Fibroblast of skin of right biceps (primary cell): ENCODE measurements at places on chromosomes 7 and 10.

DNA sequence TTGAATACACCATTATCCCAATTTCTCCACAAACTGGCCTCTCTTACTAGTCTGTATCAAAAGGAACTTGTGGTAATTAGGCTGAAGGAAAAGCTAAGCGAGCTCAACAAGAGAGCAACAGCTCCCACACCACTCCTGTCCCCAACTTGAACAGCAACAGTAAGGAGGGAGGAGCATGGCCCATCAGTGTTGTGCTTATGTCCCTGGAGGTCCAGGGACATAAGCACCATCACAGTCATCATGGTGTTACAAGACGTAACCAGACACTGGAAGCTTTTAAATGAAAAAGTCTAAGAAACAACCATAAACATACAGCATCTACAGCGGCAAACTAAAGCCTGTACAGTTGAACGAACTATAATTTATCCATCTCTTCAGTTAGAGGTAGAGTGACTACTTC lies 989 bp downstream of the ERLIN1 start:
- DNase-seq, result peak; percentile 11

DNA sequence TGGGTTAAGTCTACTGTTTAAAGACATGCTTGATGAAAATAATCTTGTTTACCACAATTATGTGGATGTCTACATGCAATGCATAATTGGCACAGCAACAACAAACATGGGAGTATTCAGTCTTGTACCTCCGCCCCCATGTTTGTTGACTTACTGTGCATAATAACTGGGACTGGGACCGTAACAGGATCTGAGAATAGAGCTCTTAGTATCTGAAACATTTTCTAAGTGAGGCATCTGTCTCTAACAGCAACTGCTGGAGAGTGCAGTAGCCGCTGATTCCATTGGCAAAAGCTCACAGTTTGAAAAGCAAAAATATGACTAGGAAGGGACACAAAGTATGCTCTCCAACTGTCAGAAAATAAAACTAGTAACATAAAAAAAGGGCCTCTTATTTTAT lies 61.6 kb downstream of the ENO4 start:
- DNase-seq, result no peak

DNA sequence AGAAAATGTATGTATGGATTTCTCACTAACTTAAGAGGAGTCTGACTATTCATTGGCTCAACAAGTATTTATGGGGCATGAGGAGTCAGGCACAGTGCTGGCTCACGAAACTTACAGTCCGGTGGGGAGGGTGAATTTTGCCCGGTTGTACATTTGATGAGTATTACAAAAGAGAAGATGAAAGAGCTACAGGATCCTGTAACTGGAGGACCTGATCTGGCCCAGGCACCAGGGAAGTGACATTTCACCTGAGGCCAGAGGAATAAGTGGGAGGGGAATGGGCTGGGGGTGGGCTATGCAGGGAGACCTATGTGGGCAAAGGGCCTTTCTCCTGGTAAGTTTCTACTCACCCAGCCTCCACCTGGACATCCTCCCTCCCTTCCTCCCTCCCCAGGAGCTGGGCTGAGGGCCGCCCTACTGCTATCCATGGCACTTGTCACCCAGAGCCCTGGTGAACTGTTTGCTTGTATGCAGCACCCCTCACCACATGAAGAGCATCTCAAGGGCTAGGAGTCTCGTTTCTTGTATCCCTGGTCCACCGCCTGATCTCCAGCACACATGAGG lies 101.1 kb upstream of the ZNF438 start:
- DNase-seq, result no peak

- no peak for DNase-seq
Measured at GRCh38 chr10:76310588-76311080, 879.2 kb downstream of the LRMDA start.

- no peak for DNase-seq
Measured at GRCh38 chr7:91346426-91346825, 82.2 kb downstream of the FZD1 start.

- DNase-seq, result peak; percentile 28
Measured at GRCh38 chr10:117137031-117137910, 799 bp downstream of the VAX1 start.

DNA sequence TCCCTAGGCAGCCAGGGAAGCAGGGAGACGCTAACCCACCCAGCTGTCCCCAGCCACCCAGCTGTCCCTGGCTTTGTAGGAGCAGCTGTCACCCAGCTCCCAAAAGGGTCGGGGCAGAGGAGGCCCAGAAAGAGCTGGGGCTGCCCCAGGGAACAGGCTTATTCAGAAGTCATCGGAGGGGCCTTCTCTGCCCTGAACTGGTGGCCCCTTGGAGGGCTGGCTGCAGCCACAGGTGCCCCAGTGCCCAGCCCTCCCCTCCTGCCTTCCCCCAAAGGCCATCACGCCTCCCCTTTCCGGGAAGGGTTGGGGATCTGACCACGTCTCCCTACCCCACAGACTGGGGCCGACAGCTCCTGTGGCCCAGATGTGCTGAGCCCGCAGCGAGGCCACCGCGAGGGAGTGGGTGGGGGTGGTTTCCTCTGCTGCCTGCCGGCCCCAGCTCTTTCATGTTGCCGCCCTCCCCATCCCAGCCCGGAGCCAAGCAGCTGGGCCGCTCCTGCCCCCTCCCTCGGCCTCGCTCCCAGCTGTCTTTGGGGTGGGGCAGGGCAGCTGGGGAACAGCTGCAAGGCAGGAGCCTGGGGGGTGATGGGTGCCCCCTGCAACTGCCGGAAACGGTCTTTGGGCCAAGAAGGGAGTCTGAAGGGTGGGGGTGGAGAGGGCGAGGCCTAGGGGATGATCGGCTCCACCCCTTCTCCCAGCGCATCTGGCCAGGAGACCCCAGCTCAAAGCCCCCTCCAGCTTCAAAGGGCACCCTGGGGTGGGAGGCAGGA lies 16.8 kb downstream of the TRIM8 start:
- DNase-seq, result peak; percentile 45

DNA sequence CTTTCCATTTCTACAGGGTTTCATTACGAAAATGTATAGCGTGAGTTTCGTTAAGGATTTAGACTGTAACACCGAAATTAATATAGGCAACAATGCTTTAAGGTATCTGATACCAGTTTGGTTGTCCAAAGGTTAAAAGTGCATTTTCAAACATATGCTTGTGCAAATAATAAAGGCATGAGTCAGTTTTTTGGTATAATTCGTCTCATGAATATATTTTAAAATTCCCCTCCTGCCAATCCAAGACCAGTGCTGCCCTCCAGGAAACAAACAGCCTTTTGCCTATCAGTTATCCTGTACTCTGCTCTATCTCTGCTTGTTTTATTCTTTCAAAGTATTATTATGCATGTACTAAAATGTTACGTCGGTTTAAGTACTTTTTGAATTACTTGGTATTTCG lies 2.0 kb downstream of the LCOR start:
- peak; percentile 22 for DNase-seq

GRCh38 chr10:110273474-110273873 lies 31.2 kb downstream of the SMNDC1 start:
- peak; percentile 83 for DNase-seq

DNA sequence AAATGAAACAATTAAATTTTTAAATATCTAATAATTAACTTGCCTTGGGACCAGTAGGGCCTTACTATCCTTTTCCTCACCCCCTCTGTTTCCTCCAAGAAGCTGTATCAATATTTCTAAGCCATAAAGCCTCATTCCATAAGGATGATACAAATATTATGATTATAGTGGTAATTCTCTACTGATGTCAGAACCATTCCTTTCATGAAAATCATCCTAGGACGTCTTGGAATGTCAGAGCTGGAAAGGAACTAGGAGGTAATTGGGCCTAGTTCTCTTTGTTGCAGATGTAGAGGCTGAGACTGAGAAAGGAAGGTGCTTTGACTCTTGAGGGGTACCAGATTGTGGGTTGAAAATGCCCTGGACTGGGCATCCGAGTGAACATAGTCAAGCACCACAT lies 766.7 kb upstream of the GHITM start:
- peak; percentile 77 for DNase-seq
